Astrocyte of the hippocampus (primary cell): ENCODE measurements at places on chromosomes 4 and X.

GRCh38 chr4:25986807-25987206, 72.8 kb downstream of the SMIM20 start:
- DNase-seq: peak; percentile 20

- DNase-seq: peak; percentile 9
Measured at GRCh38 chr4:103424853-103425252, 226.7 kb upstream of the CENPE start.

DNA sequence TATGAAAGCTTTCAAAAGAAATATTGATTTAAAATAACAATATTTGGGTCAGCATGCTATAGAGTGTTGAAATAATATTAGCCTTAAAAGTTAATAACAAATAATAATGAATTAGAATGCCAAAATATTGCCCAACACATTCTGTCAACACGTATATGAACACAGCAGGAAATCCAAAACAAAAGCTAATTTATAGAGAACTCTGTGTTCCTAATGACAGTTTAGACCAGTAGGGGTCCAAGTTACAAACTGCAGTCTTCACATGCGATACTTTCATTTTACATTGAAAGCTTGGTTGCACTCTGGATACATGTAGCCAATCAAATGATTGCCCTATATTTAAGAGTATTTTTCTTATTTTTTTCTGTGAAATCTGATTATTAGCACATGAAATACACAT, 274.4 kb downstream of the DCTD start:
- DNase-seq: peak; percentile 39

- no peak for DNase-seq
Measured at GRCh38 chr4:26455571-26455970, 34.7 kb downstream of the CCKAR start.

DNA sequence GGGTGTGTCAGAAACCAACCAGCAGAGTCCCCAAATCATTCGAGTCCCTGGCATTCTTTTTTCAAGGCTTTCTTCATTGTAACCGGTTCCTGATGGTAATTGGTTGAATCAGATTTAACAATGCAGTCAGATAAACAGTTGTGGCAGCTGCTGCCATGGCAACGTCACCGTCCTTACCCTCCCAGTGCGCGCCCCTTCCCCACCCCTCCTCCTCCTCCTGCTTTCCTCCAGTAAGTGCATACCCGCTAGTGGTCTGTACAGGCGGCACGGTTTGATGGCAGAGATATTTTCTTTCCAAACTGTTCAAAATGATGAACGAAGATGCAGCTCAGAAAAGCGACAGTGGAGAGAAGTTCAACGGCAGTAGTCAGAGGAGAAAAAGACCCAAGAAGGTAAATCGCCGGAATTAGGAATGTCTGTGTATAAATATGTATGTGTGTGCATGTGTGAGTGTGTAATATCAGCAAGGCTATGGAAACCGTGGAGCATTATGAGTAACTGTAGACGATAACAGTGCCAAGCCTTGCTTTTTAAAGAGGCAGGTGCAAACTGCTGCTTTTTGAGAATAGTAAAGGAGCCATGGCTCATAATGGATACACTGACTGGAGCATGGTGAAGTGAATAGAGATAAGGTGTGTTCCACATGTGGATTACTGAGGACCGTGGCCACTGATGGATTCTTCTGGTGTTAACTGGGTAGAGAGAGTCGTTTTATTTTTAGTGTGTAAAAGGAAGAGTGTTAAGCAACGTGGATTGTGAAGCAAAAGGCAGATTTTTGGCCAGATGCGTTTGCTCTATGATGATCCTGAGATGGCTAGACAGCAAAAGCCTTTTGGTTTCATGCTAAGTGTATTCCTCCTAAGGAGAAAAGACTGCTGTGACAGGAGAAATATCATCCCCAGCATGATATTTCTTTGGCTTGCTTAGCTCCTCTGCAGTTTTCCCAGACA, at the start of gene ANK2:
TSS of gene ANK2 (plus strand) at position 233 of the 950 bp plus-strand sequence. CDS start at position 309, 76 bp downstream.
- peak; percentile 67 for DNase-seq

GRCh38 chrX:16897445-16897844, 27.3 kb upstream of the RBBP7 start:
- no peak for DNase-seq
